GM19239 (cell line): ENCODE measurements at places on chromosomes 2 and 18.

- no peak for DNase-seq
These were observed at the start of gene BCL11A for GRCh38 chr2:60553495-60554073. Gene BCL11A, minus strand, starts transcription at chr2:60553654. Its CDS starts 384 bp downstream, at chr2:60553270.

- no peak for DNase-seq
These were observed 44.4 kb downstream of the CERS6 start for GRCh38 chr2:168500516-168500915.

- DNase-seq: no peak
These were observed 137.7 kb downstream of the ABCA12 start for GRCh38 chr2:215000721-215001120.

DNA sequence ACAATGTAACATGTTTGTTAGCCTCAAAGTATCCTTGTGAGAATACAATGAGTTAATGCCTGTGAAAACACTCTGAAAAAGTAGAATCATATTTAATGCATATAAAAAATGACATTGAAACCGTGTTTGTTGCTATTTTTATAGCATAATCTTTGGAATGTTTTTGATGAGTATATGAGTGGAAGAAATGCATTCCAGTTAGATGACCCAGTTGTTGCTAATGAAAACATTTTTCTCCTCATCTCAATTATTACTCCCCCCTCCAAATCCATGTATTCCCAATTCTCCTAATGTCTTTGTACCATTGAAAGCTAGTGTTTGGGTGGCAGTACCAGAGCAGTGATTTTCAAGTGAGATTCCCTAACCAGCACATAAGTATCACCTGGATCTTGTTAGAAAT, 67.1 kb upstream of the DSEL start:
- no peak for DNase-seq

DNA sequence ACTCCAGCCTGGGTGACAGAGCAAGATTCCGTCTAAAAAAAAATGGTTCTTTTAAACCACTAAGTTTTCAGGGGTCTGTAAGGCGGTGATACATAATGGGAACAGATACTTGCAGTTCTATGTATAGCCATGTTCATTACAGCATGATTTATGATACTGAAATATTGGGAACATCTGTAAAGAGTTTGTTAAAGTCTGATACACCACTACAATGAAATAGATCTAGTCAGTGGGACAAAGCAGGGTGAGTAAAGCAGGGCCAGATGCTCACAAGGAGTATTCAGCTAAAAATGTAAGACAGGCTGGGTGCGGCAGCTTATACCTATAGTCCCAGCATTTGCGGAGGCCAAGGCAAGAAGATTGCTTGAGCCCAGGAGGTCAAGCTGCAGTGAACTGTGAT, 6.2 kb upstream of the ING5 start:
- no peak for DNase-seq

DNA sequence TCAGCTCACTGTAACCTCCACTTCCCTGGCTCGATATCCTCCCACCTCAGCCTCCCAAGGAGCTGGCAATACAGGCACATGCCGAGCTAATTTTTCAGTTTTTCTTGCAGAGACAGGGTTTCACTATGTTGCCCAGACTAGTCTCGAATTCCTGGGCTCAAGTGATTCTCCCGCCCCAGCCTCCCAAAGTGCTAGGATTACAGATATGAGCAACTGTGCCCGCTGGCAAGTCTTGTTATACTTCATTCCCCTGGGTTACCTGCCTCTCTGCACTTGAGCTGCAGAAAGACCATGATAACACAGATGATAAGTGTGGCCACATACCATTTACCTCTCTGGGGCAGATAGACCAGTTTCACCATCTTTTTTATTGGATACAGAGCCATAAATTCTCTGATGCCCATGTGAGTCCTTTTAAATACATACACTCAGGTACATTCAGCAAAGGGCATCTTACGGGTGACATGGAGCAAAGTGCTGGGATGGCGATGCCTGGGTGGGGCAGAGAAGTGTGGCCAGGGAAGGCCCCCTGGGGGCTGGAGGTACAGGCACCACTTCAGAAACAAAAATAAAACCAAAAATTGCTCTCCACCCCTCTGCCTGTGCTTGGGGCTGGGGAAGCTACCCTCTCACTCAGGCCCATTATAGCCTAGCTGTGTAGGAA, 20.4 kb downstream of the CCT7 start:
- no peak for DNase-seq

DNA sequence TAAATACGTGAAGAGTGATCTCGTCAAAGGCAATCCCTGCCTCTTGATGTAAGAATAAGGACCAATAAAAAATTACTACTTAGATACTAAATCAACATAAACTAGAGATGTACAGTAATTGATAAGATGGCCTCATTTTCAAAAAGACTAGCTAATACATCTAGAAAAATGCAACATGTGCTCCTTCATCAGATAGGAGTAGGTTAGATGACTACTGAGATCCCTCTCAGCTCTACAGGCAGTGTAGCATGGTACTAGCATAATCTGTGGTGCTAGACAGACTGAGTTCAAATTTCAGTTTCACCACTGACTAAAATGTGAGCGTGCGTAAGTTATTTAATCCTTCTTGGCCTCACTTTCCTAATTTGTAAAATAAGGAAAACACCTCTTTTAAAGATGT, 82.6 kb upstream of the FRZB start:
- DNase-seq: no peak

DNA sequence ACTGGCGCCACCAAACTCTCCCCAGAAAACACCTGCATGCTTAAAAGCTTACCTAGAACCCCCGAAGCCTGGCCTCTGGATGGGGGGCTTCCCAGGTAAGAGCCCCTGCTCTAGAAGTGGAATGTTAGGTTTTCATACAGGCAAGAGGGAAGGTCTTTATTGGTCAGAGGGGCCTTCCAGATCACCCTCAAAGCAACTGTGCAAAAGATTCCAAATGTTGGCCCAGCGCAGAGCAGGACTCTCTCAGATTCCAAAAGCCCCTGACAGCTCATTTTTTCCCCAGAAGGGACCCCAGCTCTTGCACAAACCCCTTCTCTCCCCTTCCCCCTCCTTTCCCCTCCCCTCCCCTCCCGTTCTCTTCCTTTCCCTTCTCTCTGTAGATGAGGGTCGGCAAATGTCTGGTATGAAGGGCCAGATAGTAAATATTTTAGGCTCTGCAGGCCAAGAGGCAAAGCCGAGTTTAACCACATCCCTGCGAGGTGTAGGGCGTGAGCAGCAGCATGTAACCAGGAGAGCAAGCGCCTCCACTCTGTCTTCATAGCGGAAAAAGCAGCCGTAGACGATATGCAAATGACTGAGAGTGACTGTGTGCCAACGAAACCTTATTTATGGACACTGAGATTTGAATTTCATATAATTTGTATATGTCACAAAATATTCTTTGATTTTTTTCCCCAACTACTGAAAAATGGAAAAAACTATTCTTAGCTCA, 116.9 kb downstream of the SMAD7 start:
- peak; percentile 78 for DNase-seq

- no peak for DNase-seq
These were observed 20.4 kb upstream of the FSHR start for GRCh38 chr2:49174750-49175149.

DNA sequence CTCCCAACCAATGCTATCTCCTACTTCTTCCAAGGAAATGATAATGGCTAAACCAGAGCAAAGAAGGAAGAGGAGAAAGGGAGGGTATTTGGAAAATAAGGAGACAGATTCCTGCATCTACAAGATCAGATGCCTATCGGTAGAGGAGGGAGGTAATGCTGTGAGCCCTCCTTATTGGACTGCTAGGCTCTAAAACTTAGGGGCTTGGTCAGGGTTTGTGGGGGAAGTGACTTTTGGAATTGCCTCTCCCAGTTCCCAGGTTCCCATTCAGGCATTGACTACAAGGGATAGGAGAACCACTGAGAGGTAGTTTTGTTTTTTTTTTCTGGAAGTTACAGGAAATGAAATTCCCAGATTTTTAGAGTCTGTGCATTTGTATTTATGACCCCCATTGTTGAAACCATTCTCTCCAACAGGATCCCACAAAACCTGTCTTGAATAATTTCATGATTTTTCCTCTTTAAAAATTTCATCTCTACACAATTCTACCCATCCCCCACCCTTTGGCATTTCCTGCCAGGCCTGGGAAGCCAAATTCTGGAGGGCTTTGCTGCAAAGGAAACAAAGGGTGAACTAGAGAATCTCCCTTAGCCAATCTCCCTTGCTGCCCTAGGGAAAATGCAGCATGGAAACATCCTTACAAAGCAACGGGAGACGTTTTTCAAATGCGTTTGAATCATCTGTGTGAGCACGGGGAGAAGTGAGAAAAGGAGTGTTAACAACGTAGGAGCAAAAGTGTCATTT, 282.1 kb upstream of the EPAS1 start:
- no peak for DNase-seq

DNA sequence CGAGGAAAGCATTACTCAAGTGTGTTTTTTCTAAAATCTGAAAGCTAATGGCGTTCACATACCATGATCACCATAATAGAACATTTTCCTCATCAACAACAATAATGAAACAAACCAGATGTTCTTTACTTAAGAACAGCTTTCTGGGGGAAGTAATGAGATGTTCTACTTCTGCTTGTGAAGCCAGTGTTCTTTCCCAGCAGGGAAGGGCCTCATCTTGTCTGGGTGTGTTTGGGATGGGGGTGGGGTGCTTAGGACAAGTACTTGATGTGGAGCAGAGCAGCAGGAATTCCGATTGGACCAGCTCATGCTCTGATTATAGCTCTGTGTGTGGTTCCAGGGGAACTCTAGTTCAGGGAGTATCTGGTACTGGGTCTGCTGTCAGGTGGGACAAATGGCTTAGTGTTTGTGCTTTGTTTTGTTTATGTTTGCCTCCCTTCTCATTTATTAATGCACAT, 163.0 kb upstream of the NOSTRIN start:
- no peak for DNase-seq

- DNase-seq: no peak
These were observed 68.8 kb downstream of the MAPRE2 start for GRCh38 chr18:35110059-35110458.

- no peak for DNase-seq
These were observed 35.1 kb downstream of the ADI1 start for GRCh38 chr2:3483986-3484960.

GRCh38 chr2:173607606-173608311, 253.1 kb downstream of the CDCA7 start:
- DNase-seq: no peak

DNA sequence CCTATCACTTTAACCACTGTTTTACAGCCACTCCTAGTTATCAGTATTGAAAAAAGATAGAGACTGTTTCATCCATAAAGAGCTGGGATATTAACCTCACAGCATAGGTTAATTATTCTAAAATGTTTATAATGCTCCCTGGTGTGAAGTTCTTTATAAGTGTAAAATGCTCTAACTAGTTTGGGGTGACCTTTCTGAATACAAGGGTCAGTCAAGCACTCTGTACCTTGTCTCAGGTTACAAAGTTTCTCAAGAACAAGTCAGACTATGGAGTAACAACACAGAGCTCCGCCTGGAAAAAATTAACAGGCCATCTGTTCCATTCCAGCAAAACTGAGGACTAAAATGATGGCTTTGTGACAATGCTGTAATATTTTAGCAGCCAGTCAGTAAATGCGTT, 107.4 kb downstream of the NOL4 start:
- DNase-seq: no peak

GRCh38 chr2:202681688-202682205, 47.0 kb downstream of the FAM117B start:
- DNase-seq: no peak

- no peak for DNase-seq
These were observed 1347.2 kb upstream of the DDX18 start for GRCh38 chr2:116467243-116467642.

- no peak for DNase-seq
These were observed 8.8 kb upstream of the SNED1 start for GRCh38 chr2:240989451-240990265.
